Fibroblast of pulmonary artery (primary cell): ENCODE measurements at places on chromosomes 13 and 19.

DNA sequence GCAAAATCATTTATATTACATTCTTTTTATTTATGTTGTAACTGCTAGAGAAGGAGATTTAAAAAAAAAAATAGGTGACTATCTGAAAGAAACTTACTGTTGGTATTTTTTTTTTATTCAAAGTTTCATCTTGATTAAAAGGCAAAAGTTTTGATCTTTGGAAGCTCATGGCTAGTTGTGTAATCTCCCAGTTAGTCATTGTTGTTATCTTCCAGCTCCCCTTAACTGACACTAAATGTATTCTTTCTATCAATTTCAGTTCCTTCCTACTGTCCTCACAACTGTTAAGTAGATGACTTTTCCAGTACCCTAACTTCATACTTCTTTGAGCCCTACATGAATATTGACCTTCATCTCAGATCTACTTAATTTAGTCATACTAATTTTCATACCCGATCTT, 71.1 kb downstream of the PIBF1 start:
- peak; percentile 22 for DNase-seq

DNA sequence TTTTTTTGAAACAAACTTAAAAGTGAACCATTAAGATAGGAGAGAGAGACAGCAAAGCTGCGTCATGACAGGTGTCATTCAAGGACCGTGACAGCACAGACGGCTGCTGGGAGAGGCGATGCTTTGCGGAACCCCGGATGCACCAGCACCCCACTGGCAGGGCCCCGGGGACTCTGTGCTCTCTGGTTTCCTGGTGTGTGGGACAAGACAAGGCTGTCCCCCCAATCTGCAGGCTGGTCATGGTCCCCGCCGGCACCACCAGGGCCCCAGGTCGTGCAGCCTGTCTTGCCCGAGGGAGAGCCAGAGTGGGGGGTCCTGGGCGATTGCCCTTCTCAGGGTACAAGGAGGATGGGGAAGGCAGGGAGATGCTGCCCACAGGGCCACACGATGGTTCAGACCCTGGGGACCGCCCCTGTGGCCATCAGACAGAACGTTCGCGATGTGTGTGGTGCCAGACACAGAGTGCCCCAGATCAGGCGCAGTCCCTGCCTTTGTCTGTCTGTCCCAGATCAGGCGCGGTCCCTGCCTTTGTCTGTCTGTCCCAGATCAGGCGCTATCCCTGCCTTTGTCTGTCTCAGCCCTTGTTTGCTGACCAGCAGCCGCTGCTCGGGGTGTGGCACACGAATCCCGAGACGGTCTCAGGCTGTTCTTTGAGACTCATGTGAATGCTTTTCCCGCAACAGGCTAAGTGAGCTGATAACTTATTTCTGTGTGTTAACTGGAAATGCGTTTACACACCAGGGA, 36.1 kb downstream of the ADPRHL1 start:
- no peak for DNase-seq

DNA sequence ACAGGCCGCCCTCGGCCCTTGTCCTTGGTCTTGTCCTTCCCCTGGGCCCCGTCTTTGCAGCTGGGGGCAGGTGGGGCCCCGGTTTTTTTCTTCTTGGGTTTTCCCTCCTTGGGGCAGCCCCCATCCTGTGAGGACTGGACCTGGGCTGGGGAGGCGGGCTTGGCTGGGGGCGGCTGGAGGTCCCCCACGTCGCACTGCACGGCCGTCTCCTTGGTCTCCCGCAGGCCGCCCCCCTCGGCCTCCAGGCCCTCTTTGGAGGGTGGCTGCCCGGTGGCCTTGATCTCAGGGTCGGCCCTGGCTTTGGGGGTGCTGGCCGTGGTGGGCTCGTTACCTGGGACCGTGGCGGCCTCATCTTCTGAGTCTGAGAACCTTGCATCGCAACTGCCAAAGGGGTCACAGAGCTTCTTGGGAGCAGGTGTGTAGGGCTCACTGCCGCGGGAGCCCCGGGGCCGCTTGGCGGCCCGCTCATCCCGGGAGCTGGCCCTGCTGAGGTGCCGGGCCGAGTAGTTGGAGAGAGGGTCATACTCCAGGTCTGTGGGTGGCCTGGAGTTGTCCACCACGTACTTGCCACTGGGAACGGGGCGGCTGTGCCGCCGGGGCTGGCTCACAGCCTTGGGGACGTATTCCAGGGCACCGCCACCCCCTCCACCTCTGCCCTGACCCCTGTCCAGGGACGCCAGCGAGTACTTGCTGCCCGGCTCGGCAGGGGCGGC, 15.6 kb upstream of the ATP8B3 start:
- no peak for DNase-seq

DNA sequence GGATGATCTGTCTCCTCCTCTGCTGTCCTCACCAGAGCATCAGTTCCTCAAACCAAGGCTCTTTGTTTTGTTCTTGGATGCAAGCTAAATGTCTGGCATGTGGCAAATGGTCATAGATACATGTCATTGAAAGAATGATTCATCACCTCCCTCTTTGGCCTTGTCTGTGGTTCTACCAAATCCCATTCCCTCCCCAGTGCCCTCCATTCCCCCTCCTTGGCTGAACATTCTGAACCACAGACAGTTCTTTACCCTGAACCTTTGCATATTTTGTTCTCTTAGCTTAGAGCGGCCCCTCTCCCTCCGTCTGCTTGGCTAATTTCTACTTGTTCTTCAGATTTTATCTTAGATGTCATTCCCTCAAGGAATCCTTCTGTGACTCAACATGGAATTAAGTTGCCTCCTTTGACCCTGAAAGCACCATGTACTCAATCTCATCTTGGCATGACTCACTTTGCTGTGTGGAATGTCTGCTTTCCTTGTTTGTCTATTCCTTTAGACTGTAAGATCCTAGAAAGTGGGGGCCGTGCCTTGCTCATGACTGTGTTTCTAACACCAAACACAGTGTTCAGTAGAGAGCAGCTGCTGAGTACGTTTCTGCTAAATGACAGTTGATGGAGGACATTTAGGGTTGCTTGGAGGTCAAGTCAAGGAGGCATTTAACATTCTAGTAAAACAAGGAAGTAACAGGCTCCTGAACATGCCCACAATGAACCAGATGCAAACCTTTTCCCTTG, 8.1 kb downstream of the ALOX5AP start:
- DNase-seq: peak; percentile 98

DNA sequence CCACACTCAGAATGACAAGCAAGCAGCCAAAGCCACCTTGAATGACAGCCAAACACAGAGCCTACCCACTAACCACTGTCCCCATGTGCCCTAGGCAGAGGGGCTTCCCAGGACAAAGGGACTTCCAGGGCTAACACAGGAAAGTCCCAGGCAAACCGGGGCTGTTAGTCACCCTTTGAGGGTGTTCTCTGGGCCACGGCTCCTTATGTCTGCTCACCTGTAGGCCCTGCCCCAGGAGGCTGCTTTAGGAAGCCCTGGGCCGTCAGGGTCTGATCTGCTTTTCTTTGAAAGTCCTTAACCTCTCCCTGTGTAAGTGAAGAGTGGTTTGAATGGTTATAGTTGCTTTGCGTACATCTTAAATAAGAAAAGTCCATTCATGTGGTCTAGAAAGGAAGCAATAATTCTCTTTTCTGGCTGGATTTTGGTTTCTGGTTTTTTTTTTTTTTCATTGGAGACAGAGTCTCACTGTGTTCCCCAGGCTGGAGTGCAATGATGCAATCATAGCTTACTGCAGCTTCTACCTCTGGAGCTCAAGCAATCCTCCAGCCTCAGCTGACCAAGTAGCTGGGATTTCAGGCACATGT, 161.4 kb downstream of the EFNB2 start:
- peak; percentile 77 for DNase-seq

DNA sequence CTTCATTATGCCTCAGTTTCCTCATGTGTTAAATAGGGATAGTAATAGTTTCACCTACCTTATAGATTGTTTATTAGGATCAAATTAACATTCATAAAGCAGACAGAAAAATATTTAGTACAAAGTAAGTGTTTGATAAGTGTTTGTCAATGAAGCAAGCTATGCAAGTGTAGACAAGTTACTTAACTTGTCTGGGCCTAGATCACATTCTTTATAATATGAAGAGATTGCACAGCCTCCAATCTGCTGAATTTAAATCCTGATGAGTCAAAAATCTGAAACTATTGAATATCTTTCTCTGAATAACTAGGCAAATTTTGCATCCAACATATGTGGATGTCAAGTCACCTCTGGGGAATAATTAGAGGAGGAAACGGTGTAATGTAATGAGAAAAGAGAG, 170.5 kb downstream of the MZT1 start:
- no peak for DNase-seq

DNA sequence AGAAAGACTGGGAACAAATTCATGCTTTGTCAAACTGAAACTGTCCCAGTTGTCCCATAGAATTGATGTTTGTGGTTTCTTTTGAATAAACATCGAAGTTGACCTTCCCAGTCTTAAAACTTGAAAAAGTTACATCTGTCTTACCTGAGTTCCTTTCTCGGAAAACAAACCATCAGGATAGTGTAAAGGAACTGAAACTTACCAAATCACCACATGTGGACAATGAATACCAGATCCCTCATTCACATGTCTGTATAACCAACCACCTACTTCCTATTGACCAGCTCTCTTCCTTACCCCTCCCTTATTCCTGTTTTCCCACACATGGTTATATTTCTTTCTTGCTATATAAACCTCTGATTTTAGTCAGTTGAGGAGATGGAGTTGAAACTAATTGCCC, 791.7 kb upstream of the PCDH20 start:
- no peak for DNase-seq

- no peak for DNase-seq
Observed at GRCh38 chr13:105201351-105201750, 1334.1 kb downstream of the EFNB2 start.
